ENCODE measurements at places on chromosomes 4 and X. TPM values are rescaled to one million over a fixed set of nuclear protein-coding genes. Genes with fewer than 3 reads are reported as not detected.

DNA sequence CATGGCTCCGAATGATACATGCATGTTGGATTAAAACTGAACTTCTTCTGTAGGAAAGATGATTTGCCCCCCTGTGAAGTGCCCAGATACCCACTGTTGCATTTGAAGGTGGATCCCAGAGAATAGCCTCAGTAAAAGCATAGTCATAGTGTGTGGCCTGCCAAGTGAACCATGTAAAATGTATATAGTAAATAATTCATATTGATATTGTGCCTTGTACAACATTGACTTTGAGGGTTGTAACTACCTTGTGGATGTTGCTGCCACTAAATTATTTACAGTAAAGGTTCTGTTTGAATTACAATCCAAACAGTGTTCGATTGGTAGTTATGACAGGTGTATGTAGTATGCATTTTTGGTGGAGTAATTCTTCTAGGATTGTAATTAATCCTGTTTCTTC is 19.2 kb downstream of the TMEM131L start:
- DNase-seq: no peak

Gene LONRF3
- polyA plus RNA-seq: not detected

DNA sequence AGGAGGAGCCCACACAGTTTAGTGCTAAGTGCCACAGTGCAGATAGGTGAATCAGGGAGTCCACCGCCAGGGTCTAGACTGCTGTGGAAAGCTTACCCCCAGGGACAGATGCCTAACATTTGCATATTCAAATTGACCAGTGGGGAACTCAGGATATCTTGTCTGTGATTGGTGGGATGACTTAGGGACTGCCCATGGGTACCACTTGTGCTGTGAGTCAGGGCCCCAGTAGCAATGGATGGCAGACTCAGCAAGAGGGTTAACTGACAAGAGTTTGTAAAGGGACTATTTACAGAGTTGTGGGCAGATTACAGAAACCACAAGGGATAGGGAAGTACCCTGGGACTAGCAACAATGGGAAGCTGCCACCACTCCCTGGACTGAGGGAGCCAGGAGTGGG is 282.1 kb downstream of the BCOR start:
- peak; percentile 7 for DNase-seq

GRCh38 chrX:129651756-129652564 is 2.8 kb downstream of the APLN start:
- no peak for DNase-seq

- DNase-seq: peak; percentile 87
These were observed 180.8 kb downstream of the RAPGEF2 start for GRCh38 chr4:159283696-159284095.

DNA sequence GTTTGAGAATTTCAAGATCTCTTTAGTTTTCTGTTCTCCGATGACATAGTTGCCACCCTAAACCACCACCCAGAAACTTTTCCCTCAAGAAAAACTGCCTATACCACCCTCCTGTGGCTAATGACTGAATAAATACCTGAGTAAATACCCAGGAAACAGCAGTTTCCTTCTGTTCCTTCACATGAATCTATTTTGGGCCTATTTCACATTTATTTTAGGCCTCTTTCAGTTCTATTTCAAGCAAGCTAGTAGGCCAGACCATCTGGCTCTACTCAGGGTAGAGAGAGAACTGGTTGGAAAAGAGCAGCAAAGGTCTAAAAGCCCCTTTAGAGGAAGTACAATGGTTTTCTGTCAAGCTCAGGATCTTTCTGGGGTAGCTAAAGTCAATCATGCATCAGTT is 23.4 kb downstream of the ARHGEF9 start:
- DNase-seq: no peak

Gene PDGFRA
- polyA plus RNA-seq: 50.0 TPM

Gene ABLIM2
- polyA plus RNA-seq: 0.07 TPM

DNA sequence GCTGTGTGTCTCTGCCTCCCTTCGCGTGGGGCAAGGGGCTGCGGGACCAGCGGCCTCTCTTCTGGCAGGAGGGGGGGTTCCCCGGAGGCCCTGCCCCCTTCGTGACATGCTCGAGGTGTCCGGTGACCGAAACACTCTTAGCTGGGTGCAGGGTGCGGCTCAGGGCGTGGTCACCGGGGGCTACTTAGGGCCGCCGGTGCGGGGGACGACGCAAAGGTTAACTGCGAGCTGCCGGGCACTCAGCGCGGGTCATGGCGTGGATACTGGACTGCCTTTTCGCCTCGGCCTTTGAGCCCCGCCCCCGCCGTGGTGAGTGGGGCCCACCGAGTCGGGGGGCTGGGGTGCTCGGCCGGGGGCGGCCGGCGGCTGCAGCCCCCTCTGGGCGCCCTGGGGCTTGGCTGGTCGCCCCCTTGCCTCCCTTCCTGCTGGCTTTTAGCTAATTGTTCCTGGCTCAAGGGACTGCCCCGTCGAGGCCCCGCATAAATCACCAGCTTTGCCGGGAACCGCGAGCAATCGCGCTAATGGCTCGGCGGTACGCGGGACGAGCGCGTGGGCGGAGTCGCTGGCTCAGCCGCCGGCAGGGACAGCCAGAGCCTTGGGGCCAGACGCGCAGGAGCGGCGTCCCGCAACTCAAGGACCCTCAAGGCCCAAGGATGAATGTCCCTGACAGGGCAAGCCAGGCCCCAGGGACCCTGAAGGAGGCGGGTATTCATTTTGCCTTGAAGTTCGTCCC is at the start of gene ARHGAP36:
TSS of gene ARHGAP36 (plus strand) at position 211 of the 733 bp plus-strand sequence. CDS start 23,320 bp downstream, outside the sequence.
- DNase-seq: no peak

DNA sequence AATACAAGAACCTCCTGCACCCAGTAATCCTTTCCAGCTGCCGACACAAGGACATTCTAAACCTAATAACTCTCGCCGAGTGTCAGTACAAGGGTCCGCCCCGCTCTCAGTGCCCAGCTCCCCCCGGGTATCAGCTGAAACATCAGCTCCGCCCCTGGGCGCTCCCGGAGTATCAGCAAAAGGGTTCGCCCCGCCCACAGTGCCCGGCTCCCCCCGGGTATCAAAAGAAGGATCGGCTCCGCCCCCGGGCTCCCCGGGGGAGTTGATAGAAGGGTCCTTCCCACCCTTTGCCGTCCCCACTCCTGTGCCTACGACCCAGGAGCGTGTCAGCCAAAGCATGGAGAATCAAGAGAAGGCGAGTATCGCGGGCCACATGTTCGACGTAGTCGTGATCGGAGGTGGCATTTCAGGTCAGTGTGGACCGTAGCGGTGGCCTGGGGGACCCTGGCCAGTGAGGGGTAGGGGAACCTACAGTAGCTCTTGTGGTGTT is at the start of gene MAOA:
TSS of gene MAOA (plus strand) at position 295 of the 490 bp plus-strand sequence. CDS start at position 338, 43 bp downstream.
- DNase-seq: no peak

Gene IL3RA
- not detected for polyA plus RNA-seq
